Neuronal stem cell (in vitro differentiated cells): ENCODE measurements at places on chromosomes 1 and 21.

DNA sequence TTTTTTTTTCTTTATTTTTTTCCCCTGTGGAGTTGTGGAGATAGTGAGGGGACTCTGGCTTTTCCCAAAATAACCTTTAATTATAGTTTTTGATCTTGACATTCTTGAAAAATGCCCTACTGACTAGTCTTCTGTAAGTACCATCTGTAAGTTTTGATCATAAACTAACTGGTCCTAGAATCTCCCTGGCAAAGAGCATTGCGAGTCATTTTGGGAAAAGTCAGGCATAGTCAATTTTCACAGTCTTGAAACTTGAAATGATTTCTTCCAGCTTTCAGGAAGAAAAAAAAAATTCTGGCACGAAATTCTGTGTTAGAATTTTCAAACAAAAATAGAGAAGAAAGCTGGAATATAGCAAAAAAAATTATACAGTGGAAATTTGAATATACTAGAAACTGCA lies 181.2 kb upstream of the SNX7 start:
- no peak for DNase-seq

DNA sequence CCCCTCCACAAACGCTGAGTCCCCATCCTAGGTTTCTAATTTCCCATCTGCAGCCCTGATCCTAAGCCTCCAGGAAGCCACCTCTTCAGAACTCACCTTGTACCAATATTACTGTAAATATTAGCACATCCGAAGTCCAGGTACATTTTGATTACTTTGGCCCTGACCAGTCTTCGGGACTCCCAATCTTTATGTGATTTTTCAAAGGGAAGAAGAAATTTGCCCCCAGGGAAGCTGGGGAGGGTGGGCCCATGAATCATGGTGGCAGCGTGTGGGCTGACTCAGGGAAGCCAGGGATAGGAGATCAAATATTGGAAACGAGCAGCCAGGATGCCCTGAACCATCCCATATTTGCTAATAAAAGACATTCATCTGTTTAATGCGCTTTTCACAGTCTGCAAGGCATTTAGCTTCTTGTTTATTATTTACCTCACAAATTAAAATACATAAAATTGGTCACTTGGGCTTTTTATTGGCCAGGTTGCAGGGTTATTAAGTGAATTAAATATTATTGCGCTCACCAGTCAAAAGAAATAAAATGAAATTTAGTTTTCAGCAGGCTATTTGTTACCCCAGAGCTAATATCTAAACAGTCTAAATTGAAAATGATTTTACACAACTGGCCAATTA lies 46.6 kb downstream of the KIAA0040 start:
- DNase-seq: no peak

GRCh38 chr1:116873680-116874271 lies 35.9 kb upstream of the PTGFRN start:
- no peak for DNase-seq

- DNase-seq: no peak
Measured at GRCh38 chr1:80447526-80447925, 1353.2 kb upstream of the ADGRL2 start.
